ENCODE measurements at places on chromosomes 2 and 18. TPM values are rescaled to one million over a fixed set of nuclear protein-coding genes. Genes with fewer than 3 reads are reported as not detected.
A peak's percentile ranks its signal among the peaks of the same experiment; 100 is the strongest.

INO80D gene
- polyA plus RNA-seq = 12.3 TPM

COLEC11 gene
- 3.4 TPM for polyA plus RNA-seq

MOCOS gene
- polyA plus RNA-seq = 1.2 TPM

HTRA2 gene
- 29.8 TPM for polyA plus RNA-seq

MARCO gene
- not detected for polyA plus RNA-seq

RNU2-63P gene
- not detected for polyA plus RNA-seq

- no peak for DNase-seq
Observed at GRCh38 chr18:75130591-75131328, 78.2 kb downstream of the PTGR3 start.

GRCh38 chr2:189312643-189313042 lies 128.6 kb upstream of the WDR75 start:
- DNase-seq = no peak

DNA sequence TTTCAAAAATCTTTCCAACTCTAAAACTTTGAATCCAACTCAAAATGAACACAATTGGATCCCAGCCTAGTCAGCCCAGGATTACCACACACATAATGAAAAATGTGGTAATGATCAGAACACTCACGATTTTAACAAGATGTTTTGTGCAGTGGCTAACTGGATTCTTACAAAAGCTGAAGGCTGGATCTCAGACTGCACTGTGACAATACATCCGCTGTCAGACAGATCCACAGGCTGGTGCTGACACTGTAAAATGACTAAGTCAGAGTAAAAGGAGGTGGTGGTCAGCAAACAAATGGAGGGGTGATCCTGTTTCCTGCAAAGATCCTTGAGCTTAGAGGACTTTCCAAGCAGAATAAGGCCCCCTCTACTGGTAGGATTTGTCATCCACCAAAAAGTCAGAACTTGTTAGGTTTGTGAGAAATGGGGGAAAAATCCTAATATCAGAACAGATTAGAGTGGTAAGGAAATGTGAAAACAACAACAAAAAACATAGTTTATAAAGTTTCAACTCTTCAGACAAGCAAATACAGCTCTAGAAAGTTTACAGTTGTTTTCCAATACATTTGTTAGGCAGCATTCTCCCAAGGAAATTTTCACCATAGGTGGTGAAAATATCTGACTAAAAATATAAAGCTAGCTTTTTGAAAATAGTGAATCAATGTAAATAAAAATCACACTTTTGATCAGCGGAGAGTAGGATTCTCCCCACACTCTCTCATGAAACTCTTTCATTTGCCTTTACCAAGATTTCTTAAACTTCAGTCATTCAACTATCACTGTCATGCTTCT lies 211.9 kb downstream of the AGPS start:
- DNase-seq = peak; percentile 78

DNA sequence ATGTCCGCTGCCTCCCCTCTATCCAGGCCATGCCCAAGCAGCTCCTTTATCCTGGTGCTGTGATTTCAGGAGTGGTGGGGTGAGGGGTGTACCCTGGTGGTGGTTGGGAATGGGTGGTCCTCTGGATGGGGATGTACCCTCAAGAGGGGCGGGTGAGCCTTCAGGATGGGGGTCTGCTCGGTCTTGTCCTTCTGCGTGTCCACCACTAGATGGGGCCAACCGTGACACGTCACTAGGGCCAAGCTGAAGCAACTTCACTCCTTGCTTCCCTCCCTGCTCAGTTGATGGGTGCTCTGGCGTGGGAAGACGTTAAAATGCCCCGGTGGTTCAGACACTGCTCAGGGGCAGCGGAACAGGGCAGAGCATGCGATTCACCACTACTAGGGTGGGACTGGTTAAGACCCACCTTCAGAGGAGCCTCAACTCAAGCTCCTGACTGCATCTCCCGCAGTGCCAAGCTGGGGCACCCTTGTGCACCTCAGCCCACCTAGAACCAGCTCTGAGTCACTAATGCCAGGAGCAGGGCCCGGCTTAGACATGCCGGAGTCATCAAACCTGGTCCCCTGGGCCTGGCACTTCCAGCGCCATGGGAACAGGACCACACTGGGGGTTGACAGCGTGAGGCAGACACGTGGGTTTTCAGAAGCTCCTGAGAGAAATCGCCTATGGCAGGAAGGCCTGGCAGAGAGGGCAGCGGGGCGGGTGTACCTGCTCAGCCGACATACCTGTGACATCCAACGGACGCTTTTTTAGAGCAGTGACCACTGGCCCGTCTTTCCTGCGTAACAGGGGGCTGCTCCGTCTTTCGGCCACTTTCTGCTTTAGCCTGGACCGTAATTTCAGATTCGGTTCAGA lies 256.7 kb downstream of the HDAC4 start:
- DNase-seq = no peak

DNA sequence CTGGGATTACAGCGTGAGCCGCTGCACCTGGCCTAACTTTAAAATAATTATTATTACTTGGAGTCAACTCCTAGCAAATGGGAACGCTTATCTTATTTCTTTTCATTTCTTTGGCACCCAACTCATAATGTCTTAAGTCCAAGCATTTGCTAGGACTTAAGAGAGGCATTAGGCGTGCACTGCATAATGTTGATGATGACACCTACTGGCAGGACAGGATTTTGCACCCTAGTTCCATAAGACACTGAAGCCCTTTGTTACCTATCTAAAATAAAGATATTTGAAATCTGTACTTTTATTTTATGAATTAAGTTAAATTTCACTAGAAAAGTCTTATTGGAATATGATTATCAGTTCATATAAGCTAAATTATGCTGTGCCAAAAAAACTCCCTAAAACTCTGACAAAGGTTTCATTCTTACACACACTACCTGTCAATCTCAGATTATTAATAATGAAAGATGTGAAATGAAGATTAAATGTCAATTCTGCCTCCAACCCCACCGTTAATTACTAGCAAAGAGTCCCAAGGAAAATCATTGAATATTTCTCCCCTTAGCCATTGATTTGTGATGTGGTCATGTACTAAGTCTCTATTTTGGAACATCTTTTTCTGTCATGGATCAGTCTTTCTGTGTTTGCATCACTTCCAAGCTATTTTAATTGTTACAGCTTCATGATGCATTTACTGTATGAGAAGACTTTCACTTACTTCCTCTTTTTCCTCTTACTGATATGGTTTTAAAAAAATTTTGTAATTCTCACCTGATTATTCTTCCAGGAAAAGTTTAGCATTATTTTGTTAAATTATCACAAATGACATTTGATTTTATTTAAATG lies 12.7 kb upstream of the CDH2 start:
- no peak for DNase-seq

GRCh38 chr2:208090420-208090819 lies 33.9 kb downstream of the CRYGD start:
- no peak for DNase-seq

- DNase-seq = no peak
Observed at GRCh38 chr2:21328177-21328576, 204.4 kb downstream of the TDRD15 start.

- no peak for DNase-seq
Observed at GRCh38 chr2:96463119-96463518, 42.0 kb downstream of the NEURL3 start.

GRCh38 chr2:106292627-106293026 lies 98.5 kb upstream of the UXS1 start:
- DNase-seq = no peak

GRCh38 chr2:182943339-182943738 lies 76.9 kb upstream of the FRZB start:
- no peak for DNase-seq

- DNase-seq = no peak
Observed at GRCh38 chr18:41939326-41939725, 15.7 kb upstream of the PIK3C3 start.

GRCh38 chr2:15701341-15701907 lies 109.8 kb downstream of the DDX1 start:
- DNase-seq = no peak

GRCh38 chr2:238922435-238922834 lies 74.5 kb downstream of the TWIST2 start:
- no peak for DNase-seq

GRCh38 chr2:238954841-238955591 lies 107.1 kb downstream of the TWIST2 start:
- DNase-seq = peak; percentile 60

DNA sequence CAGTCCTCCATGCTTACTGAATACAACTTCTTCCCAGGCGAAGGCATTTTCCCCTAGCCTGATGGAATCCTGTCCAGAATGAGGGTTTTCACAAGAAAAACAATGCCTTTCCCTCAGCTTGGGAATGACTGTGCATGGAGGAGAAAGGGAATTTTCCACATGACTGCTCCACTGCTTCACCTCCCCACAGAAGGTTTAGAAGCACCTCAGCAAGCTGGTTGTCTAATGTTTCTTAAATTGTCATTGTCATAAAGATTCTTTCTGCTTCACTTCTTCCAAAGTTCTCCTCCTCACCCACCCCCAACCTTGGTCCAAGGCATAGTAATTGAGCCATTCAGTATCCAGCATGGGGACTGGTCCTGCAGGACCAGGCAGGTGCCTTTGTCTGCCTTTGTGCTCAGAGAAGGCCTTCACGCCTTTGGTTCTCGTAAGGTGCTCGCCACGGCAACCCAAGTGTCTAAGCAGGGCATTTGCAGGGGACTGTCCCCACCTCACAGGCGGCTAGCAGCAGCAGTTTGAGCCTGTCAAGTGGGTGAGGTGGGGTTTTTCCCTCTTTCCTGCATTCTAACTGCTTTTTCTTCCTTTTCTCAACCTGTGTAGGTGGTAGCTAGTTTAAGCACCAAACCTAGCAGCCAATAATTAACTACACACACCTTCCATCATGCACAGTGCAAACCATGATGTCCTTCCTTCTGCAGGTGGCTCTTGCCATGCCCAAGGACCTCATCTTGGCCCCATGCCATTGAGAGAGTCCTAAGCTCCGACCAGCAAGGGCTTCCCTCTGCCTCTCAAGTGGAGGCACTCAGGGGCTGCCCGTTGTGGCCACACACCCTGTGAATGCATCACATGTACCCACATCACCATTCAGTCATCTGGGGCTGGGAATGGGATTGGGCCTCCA lies 65.7 kb upstream of the BCL2L11 start:
- DNase-seq = peak; percentile 57

DNA sequence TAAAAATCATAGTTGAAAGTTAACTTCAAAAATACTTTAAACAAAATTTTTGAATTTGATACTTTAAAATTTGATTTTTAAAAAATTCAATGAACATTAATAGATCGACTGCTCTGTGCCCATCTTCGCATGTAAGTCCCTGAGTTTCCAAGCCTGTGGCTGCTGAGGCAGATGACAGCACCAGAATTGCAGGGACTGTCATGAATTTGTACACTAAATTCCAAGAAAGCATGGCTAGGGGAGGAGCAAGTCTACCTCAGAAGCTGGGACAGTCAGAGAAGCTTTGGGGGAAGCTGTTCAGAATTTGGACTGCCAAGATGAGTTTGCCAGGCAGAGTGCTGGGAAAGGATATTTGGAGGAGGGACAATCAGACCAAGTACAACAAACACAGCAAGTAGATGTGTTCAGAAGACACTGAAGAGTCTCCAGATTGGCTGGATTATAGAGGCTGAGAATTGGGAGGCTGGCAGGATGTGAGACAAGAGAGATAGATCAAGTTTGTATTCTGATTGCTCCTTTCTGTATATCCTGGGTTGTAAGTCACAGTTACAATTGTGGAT lies 79.0 kb downstream of the ASXL3 start:
- no peak for DNase-seq

GRCh38 chr2:240586919-240587800 lies 626 bp downstream of the CAPN10 start:
- DNase-seq = no peak

DNA sequence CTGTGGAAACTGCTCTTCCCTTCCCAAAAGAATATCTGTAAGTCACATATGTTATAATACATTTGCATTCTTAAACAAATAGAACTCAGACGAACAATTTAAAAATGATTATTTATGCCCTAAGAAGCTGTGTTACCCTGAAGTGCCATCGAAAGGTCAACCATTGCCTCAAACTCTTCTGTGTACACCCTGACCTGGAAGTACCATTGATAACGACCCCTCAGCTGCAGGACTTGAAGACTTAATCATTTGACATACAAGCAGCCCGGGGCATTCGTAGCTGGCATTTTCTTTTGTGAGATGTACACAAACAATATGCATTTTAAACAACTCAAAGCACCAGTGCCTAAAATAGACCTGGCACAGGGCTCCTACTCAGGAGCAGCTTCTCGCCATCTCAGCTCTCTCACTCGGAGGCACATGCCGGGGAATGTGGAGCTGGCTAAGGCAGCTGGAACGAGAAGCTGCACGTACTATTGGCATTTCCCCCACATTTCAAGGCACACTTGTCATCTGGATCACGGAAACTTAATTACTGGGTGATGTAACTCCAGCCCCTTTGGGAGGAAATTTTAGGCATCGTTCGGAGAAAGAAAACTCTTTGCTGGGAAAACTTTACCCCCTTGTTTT lies 170.0 kb upstream of the GALNT5 start:
- no peak for DNase-seq

DNA sequence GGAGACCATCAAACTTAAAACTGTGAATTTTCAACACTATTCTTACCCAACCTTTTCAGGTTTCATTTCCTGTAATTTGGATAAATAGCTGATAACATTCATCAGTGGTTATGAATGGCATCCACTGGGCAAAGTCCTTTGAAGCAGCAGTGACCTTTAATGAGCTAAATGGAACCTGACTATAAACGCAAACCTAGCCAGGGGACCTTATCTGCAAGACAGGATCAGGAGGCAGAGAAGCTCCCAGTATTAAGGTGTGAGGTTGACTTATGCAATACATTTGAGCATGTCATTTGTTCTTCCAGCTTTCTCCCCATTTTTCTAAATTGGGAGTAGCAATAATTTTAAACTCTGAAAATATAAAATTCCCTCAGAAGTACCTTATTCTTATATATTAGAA lies 38.4 kb downstream of the CREG2 start:
- no peak for DNase-seq

- no peak for DNase-seq
Observed at GRCh38 chr2:132477436-132477835, 60.8 kb downstream of the GPR39 start.

DNA sequence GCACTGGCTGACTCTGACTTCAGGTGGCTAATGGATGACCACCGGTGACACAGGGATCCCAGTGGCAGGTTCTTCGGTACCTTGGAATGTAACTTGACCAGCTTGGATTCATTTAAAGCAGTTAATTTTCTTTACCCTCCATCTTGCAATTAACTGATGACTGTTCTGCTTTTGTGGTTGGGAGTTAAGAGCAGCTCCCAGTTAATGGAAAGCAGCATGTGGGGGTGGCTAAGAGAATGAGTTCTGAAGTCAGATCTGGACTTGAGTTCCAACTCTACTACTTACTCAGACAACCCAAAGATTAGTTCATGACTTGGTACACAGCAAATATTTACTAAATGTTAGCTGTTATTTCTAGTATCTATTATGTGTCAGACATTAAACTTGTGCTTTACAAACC lies 58.5 kb downstream of the FAM228A start:
- no peak for DNase-seq

GRCh38 chr2:23691106-23691470 lies 235.8 kb downstream of the ATAD2B start:
- DNase-seq = no peak

DNA sequence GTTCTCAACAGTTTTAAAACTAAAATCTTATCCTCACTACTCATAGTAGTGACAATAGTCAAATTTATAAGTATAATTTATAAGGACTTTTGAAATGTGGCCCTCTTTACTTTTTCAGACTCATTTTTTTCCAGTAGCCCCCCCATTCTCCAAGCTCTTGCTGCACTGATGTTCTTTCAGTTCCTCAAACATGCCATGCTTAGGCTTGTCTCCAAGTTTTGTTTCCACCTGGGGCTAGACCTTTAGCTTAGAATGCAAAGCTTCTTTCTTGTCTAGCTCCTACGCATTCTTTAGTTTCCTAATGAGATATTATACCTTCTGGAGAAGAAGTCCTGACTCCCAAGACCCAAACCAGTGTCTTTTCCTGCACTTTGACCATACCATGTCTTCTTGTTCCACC lies 222.6 kb downstream of the NOL4 start:
- DNase-seq = no peak
